ENCODE measurements at places on chromosomes 4 and X.
A peak's percentile ranks its signal among the peaks of the same experiment; 100 is the strongest.

- peak; percentile 77 for DNase-seq
Observed at GRCh38 chrX:24395775-24396174, 35.3 kb downstream of the SUPT20HL1 start.

- DNase-seq = no peak
Observed at GRCh38 chr4:151418385-151418784, 9.4 kb downstream of the FHIP1A start.

GRCh38 chr4:179399054-179399782 is 1957.0 kb upstream of the AGA start:
- no peak for DNase-seq

DNA sequence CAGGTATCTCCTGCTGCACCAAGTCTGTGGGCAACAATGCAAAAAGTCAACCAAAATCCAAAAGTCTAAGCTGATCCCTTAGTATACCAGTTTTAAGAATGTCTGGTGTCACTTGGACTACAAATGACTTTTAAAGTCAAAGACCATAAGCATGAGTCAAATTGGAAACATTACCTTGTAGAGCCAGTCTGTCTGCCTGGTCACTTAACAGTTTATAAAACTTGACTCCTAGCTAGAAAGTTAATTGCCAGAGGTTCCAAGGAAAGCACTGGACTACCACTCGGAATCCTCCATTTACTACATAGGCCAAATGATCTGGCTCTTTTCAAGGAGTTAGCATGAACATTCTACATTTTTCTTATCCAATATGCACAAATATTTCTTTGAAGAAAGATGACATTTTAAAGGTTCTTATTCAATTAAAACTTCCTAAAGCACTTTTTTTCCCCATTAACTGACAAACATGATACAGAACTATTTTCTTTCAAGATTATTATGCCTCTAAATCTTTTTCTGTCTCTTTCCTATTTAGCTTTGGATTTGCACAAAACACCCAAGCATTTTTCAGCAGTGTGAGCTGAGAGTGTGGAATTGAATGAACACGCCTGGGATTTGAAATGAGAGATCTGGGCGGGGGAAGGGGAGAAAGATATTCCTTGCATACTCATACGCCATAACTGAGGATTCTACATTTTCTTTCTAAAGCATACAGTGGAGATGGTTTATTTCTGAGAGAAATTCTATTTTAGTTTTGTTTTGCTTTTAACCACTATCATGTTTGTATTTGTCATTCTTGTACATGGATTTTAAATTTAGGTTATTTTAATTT is 188.4 kb downstream of the SHROOM3 start:
- DNase-seq = no peak

- DNase-seq = no peak
Observed at GRCh38 chrX:1592470-1593142, 1.2 kb downstream of the AKAP17A start.

DNA sequence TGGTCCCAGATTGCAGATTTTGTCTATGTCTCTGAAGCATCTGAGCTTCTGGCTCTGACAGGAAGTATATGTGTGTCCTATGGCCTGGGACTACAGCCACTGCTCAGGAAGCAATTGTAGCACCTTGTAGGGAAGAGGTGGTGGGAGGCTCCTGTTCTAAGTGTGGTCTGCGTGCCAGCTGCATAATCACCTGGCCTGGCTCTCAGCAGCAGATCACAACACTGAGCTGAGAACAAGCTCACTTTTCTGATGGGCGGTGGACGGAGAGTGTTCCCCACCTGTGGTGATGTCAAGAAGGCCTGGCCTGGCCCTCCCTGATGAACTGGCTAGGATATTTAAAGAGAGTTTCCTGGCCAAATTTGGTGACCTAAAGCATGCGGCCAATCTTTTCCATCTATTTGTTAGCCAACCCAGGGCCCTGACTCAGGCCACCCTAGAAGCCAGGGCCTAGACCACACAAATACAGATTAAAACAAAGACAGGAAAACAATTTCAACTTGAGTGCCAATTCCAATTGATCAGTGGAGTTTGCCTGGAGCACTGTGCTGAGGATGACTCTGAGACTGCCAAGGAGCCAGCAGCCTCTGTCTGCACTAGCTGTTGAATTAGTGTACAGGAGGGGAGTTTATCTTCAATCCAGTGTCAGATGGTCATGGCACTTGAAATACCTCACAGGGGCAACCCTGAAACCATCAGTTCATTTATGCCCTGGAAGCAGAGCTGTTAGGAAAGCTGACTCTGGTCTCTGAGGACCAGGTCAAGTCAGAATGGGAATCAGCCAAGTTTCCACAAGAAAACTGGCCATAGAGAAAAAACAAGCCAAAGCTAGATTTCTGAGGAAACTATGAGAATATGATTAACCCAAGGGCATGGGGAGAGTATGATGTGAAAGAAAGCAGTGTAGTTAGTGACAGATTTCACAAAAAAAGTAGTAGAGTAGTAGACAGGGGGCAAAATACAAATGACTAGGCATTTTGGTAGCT is 47.4 kb downstream of the PRDM5 start:
- no peak for DNase-seq
